SHP77 treated with DMSO at 0.1 percent for 48 hours (cell line): ENCODE measurements at places on chromosomes 11 and 22.

DNA sequence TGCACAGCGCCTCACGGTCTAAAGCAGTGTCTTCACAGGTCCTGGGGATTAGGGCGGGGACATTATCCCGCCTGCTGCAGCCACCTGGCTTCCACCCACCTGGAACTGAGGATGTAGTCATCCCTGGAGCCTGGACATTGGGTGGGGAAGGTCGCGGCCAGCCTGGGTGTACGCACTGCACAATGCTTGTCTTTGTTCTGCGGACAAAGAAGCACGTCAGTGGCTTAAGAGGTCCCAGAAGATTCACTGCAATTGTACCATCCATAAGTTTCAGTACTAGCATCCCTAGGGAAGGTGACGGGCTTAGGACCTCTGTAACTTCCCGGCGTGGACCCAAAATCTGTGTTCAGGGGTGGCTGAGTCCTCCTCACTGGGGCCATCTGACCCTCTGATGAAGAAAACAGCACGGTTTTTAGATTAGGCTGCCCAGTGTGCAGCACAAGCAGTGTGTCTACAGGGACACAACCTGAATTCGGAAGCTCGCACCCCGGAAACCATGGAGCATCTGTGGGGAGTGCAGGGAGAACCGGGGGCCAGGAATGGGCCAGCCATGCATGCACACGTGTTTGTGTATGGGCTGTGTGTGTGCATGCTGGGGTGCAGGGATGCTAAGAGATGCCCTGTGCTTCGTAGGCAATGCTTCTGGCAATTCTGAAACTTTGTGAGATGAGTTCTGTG, 342.6 kb upstream of the B3GAT1 start:
- no peak for DNase-seq

DNA sequence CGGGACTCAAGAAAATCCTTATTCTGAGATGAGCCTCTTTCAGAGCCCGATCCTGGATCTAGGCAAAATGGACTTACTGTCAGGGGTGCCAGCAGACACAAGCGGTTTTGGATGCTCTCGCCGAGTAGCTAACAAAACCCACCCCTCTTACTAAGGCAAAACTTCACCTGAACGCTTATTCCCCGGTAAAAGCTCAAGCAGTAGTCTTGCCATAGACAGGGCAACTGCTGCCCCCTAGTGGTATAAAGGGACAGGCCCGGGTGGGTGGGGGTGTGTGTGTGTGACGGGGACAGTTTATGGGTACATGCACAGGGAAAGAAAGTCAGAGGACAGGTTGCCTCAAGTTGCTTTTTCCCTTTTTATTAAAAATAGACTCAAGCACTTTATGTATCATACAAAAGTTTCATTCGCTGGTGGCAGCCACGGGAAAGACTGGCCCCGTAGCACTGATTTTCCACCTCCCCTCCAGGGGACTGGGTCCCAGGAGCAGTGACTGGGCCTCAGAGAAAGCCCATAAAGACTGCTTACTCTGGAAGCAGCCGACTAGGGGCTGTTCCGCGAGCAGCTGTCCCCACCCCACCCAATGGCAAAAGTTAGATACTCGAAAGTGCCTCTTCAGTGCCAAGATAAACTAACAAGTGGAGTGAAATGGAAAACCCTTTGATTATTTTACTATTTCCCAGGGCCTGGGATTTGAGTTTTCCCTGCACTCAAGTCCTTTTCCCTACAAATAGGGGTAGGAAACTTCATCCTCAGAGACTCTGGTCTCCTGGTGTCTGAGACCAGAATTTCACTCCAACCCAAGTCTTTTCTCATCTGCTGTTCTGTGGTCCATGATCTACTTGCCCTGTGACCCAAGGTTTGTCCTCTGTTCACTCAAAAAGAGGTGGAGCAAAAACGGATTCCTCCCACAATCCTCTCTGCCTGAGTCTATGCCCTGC, 4.7 kb downstream of the YPEL4 start:
- peak; percentile 8 for DNase-seq

DNA sequence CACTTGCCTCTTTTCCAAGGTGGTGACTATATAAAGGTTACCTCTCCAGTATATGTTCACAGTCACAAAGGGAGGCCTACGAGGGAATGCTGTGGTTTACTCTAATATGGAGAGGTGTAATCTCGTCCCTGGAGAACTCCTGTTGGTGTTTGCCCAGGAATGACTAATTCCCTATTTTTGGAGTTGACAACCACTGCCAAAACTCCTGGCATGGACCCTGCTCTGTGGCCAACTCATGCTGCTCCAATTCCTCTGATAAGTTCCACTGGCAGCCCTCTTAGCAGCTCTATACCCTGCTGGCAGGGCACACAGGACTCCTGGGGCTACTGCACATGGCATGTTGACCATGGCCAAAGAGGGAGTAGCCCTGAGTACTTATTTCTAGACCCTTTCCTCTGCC, 418.7 kb upstream of the ANO5 start:
- DNase-seq: no peak

DNA sequence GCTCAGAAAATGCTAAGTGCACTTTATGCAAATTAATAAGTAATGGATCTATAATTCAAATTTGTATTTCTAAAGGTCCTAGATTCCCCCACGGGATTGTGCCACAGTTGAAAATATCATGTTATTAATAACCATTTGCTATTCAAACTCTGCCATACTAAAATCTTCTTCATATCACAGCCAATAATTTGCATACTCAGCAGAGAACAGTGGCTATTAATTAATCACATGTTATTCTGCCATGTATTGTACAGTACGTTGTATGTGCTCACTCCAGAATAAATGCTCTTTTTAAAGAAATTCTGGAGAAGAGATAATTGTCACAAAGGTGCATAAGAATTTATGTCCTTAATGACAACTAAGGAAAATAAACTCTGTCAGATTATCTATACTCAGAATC, 184.9 kb upstream of the LUZP2 start:
- no peak for DNase-seq

- no peak for DNase-seq
These were observed 103.7 kb downstream of the TRIM51G start for GRCh38 chr11:48880021-48880441.

- DNase-seq: no peak
These were observed 103.7 kb downstream of the LRRC32 start for GRCh38 chr11:76566811-76567210.
